ENCODE measurements at places on chromosomes 5 and 9. TPM values are rescaled to one million over a fixed set of nuclear protein-coding genes. Genes with fewer than 3 reads are reported as not detected.
A peak's percentile ranks its signal among the peaks of the same experiment; 100 is the strongest.

DNA sequence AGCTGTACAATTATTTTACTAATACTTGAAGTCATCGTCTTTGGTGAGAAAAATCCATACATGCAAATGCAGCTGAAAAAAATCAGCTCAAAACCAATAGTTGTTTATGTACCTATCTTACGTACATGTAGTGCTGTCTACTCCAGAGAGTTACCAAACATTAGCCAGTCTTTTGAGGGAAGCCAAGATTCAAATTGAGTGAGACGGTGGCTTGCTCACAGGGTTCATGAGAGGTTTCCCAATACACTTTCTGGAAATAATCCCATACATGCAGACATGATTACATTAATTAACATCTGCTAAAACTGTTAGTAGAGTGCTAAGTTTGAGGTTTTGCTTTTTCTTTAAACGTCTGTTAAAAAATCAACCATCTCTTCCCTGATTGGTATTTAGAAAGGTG lies 2.3 kb downstream of the C9orf72 start:
- DNase-seq, result no peak
- no peak overlapping the region for H3K4me3 ChIP-seq
- H3K36me3 ChIP-seq, result no peaks in the 10 kb centered on the region
- no peak overlapping the region for H3K27ac ChIP-seq
- H3K27me3 ChIP-seq, result no peaks in the 10 kb centered on the region

DNA sequence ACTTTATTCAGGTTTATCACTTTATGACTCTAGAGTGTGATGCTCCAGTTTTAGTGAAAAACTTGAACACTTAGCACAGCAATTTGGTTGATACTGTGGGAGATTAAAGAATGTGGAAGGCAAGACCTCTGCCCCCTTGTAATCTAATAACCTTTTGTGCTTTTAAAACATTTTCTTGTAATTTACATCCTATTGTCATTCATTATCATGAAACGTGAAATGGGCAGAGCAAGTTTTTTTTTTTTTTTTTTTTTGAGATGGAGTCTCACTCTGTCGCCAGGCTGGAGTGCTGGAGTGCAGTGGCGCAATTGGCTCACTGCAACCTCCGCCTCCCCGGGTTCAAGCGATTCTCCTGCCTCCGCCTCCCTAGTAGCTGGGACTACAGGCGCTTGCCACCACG lies 1.8 kb downstream of the PAIP2 start:
- H3K27me3 ChIP-seq, result no peaks in the 10 kb centered on the region
- H3K4me1 ChIP-seq, result peaks cover 43% of the 10 kb centered on the region
- no peak overlapping the region for H3K27ac ChIP-seq
- H3K36me3 ChIP-seq, result 0 out of 3 replicates have a peak, but pooled peaks cover 3% of the 10 kb centered on the region
- peak overlapping the region; percentile 84 for H3K4me3 ChIP-seq

Gene PRR16
- not detected for total RNA-seq

GRCh38 chr9:36551129-36551528 lies 21.6 kb upstream of the MELK start:
- H3K4me1 ChIP-seq, result no peaks in the 10 kb centered on the region
- H3K27me3 ChIP-seq, result no peaks in the 10 kb centered on the region
- no peak for DNase-seq

GRCh38 chr5:179795049-179795862 lies 1.5 kb downstream of the LTC4S start:
- H3K4me1 ChIP-seq, result peaks cover 39% of the 10 kb centered on the region
- peak overlapping the region; percentile 77 for H3K27ac ChIP-seq
- H3K27me3 ChIP-seq, result no peaks in the 10 kb centered on the region
- no peak for DNase-seq
- peaks cover 18% of the 10 kb centered on the region for H3K36me3 ChIP-seq

DNA sequence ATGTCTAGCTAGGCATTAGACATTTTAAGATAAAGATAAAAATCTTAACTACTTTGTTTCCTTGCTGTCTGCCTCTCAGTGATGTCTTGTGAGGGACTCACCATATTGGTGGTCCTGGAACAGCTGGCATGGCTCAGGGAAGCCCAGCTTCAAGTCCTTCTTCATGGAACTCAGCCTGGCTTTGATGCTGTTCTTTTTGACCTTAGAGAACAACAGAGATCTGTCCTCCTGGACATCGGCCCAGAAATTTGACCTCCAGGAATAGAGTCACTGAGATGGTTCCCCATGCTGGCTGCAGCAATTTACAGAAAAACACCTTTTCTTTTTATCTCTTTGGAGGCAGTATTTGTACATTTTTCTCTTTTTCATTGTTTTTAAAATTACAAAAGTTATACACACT lies 235.5 kb upstream of the WWC1 start:
- no peaks in the 10 kb centered on the region for H3K4me1 ChIP-seq
- H3K4me3 ChIP-seq, result no peak overlapping the region
- H3K36me3 ChIP-seq, result no peaks in the 10 kb centered on the region
- H3K27ac ChIP-seq, result no peak overlapping the region
- no peaks in the 10 kb centered on the region for H3K27me3 ChIP-seq

Gene PROP1
- total RNA-seq, result not detected

Gene MAMDC2
- not detected for total RNA-seq

DNA sequence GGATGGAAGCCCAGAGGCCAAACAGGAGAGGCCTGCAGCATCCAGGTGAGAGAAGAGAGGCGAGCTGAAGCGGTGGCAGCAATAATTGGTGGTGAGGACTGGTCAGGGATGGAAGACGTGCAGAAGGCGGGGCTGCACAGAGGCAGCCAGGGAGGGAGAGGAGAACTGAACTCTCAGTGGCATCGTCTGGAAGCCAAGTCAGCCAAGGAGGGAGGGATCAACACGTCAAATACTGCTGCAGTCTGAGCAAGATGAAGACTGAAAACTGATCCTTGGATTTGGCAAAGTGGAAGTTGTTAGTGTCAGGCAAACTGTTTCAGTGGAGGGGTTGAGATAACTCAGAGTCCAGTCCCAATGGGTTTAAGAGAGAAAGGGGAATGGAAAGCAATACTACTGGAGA lies 145.4 kb downstream of the CDK5RAP2 start:
- H3K27me3 ChIP-seq, result no peaks in the 10 kb centered on the region
- DNase-seq, result no peak
- H3K36me3 ChIP-seq, result peaks cover 73% of the 10 kb centered on the region
- no peaks in the 10 kb centered on the region for H3K4me1 ChIP-seq
- no peak overlapping the region for H3K4me3 ChIP-seq

- peaks cover 74% of the 10 kb centered on the region for H3K4me1 ChIP-seq
- no peak for DNase-seq
- H3K36me3 ChIP-seq, result no peaks in the 10 kb centered on the region
These were observed 75.3 kb downstream of the TRIO start for GRCh38 chr5:14218480-14218879.

DNA sequence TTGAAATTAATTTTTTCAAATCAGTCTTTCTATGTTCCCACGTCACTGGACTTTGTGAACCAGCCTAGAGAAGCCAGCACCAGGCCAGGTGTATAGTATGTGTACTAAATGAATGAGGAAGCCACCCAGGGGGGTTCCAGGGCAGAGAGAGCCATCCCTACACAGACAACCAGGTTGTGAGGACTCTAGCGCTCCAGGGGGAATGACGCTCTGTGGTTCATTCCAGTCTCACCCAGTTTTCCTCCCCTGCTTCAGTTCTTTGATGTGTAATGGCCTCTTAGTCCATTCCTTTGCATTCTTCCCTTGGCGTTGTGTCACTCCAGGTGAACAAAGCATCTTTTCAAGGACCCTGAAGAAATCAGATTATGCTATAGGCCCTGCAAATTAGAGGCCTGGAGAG lies 330.6 kb downstream of the NSG2 start:
- H3K4me1 ChIP-seq, result no peaks in the 10 kb centered on the region
- no peaks in the 10 kb centered on the region for H3K27me3 ChIP-seq
- H3K4me3 ChIP-seq, result no peak overlapping the region
- no peak for DNase-seq
- no peak overlapping the region for H3K27ac ChIP-seq

DNA sequence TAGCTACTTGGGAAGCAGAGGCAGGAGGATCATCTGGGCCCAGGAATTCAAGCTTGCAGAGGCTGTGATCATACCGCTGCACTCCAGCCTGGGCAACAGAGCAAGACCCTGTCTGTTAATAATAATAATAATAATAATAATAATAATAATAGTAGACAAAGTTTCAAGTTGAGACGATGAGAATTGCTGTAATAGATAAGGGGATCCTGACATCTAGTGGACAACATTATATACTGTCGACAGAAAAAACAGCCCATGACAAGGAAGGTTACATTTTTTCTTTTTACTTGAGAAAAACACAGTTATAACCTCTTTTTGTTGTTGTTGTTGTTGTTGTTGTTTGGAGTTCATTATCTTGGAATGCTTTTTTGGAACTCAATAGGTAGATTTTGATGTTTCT lies 35.3 kb downstream of the NDFIP1 start:
- no peak overlapping the region for H3K4me3 ChIP-seq
- H3K4me1 ChIP-seq, result no peaks in the 10 kb centered on the region
- no peaks in the 10 kb centered on the region for H3K27me3 ChIP-seq
- no peak overlapping the region for H3K27ac ChIP-seq
- DNase-seq, result peak; percentile 25

DNA sequence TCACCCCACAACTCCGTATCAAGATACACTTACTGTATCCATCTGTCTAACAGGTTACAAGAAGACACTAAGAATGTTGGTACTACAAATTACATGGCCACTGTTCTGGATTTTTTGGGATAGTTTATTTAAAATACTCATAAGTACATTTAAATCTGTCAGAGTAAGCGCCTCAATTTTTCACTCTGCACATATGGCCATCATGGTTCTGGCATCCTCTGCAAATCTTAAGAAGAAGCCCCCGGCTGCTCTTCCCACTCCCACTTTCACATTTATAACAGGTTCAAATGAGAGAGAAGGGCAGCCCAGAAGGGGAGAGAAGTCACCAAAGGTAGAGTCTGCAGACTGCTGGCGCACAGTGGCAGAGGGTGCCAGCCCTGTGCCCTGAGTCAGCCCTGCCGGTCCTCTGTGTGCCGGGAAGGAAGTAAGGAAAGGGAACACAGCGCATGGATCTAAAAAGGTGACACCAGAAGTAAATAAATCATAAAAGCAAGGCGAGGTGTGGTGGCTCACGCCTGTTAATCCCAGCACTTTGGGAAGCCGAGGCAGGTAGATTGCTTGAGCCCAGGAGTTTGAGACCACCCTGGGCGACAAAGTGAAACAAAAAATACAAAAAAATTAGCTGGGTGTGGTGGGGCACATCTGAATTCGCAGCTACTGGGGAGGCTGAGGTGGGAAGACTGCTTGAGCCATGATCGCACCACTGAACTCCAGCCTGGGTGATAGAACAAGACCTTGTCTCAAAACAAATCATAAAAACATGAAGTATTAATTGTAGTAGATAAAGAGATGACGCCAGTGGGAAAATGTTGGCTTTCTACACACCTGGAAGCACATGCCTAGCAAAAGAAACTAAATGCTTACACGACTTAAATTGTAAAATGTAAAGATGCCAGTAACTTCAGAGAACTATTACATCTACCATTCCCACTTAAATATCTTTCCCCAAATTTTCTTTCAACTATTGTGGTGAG lies 30.0 kb downstream of the RNF130 start:
- H3K4me1 ChIP-seq, result no peaks in the 10 kb centered on the region
- H3K27me3 ChIP-seq, result no peaks in the 10 kb centered on the region
- no peak for DNase-seq
- peaks cover 10% of the 10 kb centered on the region for H3K36me3 ChIP-seq

GRCh38 chr5:138573223-138573622 lies 2.0 kb downstream of the HSPA9 start:
- DNase-seq, result no peak
- H3K4me1 ChIP-seq, result peaks cover 70% of the 10 kb centered on the region
- H3K27me3 ChIP-seq, result no peaks in the 10 kb centered on the region
- H3K27ac ChIP-seq, result peak overlapping the region; percentile 98

Gene NPR3
- not detected for total RNA-seq

DNA sequence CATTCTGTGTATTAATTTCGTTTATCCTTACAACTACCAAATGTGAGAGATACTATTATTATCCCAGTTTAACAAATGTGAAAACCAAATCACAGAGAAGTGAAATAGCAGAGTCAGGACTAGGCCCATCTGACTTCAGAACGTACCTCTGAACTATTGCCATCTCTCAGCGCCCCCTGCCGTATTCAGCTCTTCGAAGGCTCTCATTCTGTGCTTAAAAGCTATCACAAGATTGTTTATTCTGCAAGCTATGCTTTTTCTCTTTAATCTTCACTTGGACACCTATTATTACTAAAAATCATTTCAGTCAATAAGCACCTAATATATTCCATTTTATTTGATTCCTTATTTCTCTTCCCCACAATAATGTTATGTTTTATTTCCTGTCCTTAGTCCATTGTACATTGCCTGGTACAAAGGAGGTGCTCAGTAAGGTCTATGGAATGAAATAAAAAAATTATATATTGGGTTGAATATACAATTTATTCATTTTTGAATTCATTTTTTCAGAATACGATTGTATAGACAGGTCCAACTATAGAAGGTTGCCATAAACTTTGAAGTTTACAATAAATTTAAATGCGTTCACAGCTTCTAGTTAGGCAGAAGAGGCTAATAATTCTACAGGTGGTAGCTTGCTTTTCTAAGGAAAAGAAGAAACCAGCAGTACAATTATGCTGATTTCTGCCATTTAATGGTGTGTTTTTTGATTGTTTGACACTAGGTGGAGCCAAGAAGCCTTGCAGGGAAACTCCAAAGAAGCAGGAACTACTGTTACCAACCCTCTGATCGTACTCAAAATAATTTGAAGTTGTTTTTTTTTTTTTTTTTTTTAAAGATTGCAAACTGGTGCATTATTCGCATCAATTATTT lies 202.2 kb upstream of the DMRTA1 start:
- H3K36me3 ChIP-seq, result no peaks in the 10 kb centered on the region
- H3K4me3 ChIP-seq, result no peak overlapping the region
- no peak overlapping the region for H3K27ac ChIP-seq
- DNase-seq, result peak; percentile 26

DNA sequence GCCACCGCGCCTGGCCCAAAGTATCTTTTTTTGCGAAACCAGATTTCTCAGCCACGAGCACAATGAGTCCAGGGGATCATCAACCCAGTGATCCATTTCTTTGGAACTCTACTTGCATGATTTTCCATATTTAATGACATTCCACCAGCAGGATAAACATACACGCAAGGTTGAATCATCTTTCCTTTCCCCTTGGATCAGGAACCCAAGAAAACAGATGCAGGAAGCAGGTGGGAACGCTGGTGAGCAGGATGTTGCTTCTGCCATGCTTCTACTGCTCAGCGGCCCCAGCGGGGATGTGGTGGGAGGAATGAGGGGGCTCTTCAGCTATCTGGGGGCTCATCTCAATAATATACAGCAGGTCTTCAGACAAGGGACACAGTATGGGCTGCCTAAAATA lies 118.2 kb downstream of the SEC61B start:
- no peak for DNase-seq
- no peaks in the 10 kb centered on the region for H3K4me1 ChIP-seq
- no peak overlapping the region for H3K27ac ChIP-seq
- H3K27me3 ChIP-seq, result peaks cover 12% of the 10 kb centered on the region
- no peaks in the 10 kb centered on the region for H3K36me3 ChIP-seq

Gene FLT4
- not detected for total RNA-seq

DNA sequence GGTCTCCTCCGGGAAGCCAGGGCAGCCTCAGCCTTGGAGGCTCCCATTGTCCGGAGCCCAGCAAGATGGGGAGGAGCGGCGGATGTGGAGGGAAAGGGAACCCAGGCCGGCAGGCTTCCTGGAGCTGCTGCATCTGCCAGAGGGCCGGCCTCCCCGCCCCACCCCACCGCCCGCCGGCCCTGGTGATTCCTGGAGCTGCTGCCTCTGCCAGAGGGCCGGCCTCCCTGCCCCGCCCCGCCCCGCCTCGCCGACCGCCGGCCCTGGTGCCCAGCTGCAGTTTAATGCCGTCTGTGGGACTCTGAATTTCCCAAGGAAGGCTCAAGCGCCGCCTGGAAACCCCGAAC lies 31.6 kb downstream of the EXD3 start:
- no peak overlapping the region for H3K27ac ChIP-seq
- DNase-seq, result no peak
- no peaks in the 10 kb centered on the region for H3K27me3 ChIP-seq
- no peaks in the 10 kb centered on the region for H3K36me3 ChIP-seq
- H3K4me3 ChIP-seq, result no peak overlapping the region
- H3K4me1 ChIP-seq, result peaks cover 30% of the 10 kb centered on the region

Gene MARCHF11
- total RNA-seq, result not detected

All from HepG2 (cell line).